ENCODE measurements at places on chromosomes 12 and 14.

GRCh38 chr12:92341065-92341668 lies 195.5 kb upstream of the BTG1 start:
- DNase-seq = no peak

DNA sequence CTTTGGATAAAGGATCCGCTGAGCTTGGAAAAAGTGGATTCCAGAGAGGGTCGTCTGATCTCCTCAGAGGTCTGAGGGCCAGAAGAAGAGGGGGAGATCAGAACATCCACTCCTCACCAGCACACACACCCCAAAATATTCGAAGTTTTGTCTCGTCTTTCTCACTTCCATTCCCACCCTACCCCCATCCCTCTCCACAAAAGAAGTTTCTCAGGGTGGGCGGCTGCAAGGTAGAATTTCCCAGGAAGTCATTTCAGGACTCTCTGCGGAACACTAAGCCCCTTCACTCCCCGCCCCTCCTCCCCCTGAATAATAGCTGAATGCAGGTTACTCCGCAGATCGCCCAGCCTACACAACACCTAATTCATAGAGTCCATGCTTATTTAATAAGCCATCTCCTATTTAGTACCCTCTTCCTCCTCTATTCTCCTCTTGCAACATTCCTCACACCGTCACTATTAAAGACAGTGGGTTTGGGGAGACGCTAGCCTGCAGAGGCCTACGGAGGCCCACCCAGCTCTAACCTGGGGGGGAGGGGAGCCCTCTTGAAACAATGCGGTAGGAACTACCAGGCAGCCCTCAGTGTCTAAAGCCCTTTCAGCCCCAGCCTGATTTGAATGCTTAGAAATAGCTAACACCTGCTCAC lies 649 bp upstream of the SALL2 start:
- no peak for DNase-seq

DNA sequence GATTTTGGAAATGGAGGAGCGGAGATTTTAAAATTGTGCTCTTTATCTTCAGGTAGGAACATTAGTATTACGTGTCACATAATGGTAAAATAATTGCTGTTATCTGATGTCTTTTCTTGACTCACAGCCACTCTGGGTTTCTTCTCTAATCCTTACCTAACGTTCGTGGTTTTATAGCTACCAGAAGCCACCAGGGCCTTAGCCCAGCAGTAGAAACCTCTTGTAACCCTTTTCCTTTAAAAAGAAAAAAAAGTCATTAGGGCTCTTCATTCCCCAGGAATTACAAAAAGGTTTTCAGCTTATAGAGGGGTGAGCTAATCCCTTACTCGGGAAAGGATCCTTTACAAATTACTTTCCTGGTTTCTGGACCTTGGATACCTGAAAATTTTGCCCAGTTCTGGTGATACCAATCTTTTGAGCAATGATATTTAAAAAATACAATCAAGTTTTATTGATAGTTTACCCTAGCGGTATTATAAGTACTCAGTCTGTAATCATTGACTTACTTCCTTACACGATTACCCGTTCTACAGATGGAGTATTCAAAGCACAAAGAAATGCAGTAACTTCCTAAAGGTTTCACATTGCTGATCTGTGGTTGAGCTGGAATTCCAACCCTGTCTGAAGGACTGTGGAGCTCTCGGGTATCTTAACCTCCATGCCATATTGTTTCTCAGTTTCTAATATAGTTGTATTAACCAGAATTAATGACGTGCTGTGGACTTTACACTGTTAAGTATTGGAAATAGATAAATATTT lies 1.6 kb downstream of the GABARAPL1 start:
- DNase-seq = no peak

DNA sequence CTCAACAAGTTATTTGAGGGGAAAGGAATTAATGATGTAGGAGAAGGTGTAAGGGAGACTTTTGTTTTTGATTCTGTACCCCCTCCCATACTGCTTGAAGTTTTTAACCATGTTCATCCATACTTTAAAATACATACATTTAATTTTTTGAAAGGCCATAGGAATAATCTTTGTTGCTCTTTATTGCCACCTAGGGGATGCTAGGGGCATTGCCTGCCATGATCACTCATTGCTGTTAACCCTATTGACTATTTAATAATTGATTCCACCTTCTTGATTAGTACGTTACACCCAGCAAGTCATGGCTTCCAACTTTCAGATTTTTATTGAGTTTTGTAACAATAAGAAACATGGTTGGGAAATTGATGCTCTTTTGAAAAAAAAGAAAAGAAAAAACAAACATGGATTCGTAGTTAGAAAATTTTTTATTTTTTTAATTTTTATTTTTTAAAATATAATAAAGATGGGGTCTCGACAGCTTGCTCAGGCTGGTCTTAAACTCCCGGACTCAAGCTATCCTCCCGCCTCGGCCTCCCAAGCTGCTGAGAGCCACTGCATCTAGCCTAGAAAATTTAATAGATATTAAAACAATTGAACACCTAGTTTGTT lies 8.5 kb upstream of the PRKAB1 start:
- DNase-seq = no peak

- no peak for DNase-seq
Observed at GRCh38 chr14:57299511-57299910, 30.7 kb downstream of the AP5M1 start.

- DNase-seq = no peak
Observed at GRCh38 chr12:127238107-127238506, 1028.9 kb upstream of the TMEM132C start.

GRCh38 chr14:36848213-36848612 lies 186.6 kb downstream of the PAX9 start:
- no peak for DNase-seq

- DNase-seq = no peak
Observed at GRCh38 chr14:58673722-58674121, 36.0 kb downstream of the DACT1 start.

GRCh38 chr12:109121346-109121880 lies 5.0 kb downstream of the ACACB start:
- DNase-seq = no peak

- no peak for DNase-seq
Observed at GRCh38 chr14:86237733-86238132, 707.8 kb downstream of the FLRT2 start.

- DNase-seq = no peak
Observed at GRCh38 chr14:49897965-49898364, 5.1 kb downstream of the ARF6 start.

GRCh38 chr12:80565271-80565670 lies 121.2 kb downstream of the PTPRQ start:
- DNase-seq = no peak

- DNase-seq = no peak
Observed at GRCh38 chr12:101298426-101298825, 18.5 kb downstream of the UTP20 start.

- no peak for DNase-seq
Observed at GRCh38 chr12:79347866-79348265, 342.9 kb downstream of the PAWR start.

GRCh38 chr14:56199982-56200577 lies 81.9 kb downstream of the PELI2 start:
- DNase-seq = no peak
